ENCODE measurements at places on chromosomes 11 and 22.

GRCh38 chr11:94840209-94840608 is 72.1 kb downstream of the AMOTL1 start:
- DNase-seq = no peak

DNA sequence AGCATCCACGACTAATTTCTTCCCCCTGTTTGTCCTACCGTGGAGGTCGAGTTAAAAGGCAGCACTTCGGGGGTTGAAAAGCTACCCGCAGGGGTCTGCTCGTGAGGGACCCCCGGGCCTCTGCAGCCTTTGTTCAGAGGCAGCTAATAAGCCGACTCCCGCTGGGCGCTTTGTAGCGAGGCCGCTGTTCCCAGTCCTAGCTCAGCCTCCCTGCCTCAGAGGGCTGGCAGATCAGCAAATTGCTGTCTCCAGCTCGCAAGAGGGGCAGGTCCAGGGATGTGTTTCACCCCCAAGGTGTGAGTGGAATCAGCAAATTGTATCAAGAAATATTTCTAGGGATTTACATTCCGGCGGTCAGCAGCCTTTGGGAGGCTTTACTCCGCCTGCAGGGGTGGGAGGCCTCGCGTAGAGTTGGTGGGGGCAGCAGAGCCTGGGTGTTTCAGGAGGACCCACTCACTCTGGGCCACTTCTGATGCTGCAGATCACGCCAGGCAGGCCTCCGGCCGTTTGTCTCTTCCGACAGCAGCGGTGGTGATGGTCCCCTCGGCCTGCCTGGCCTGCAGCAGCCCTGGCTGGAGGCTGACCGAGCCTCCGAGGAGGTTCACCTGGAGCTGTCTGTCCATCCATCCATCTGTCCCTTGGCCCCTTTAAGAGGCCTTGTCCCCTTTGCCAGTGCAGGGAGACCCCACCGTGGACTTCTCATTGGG is 21.6 kb upstream of the KCNQ1OT1 start:
- DNase-seq = no peak

DNA sequence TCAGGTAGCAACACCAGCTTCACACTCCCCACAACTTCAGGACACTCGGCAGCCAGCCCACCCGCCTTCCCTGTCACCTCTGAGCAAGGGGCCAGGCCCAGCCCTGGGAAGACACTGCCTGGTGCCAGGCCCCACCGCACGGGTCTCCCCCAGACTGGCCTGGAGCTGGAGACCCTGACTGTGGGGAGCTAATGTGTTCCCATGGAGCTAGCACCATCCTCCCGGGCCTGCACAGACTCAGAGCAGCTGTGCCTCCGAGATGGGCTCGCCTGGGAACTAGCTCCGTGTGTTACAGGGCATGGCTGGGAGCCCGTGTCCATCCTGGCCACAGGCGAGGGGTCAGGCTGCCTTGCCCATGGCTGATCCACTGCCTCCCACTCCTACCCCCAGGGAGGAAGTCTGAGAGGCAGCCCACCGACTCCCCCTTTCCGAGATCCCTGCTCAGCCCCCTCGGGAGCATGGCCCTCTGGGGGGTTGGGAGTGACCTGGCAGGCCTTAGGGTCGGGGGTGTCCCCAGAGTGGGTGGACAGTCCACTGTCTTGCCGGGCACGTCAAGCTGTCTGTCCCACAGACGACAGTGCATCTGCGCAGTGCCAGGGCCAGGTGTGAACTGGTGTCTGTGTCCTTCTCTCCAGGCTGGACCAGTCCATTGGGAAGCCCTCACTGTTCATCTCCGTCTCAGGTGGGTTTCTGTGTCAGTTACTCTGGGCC is 76.7 kb upstream of the KCNQ1OT1 start:
- DNase-seq = no peak

GRCh38 chr11:4048340-4048739 is 46.3 kb upstream of the RRM1 start:
- DNase-seq = no peak
